Uterine smooth muscle cell (primary cell): ENCODE measurements at places on chromosomes 3 and 15. TPM values are rescaled to one million over a fixed set of nuclear protein-coding genes. Genes with fewer than 3 reads are reported as not detected.

Gene ARL13B
- 12.1 and 16.0 TPM in 2 replicates for total RNA-seq

Gene B2M
- total RNA-seq = 1,737 and 2,006 TPM in 2 replicates

Gene ST8SIA2
- total RNA-seq = under 0.01 TPM in 1 of 2 replicates, not detected in the other

Gene GNAT1
- not detected in 2 replicates for total RNA-seq

Gene CLRN1
- total RNA-seq = not detected in 2 replicates

Gene KLHL6
- under 0.01 TPM in 2 replicates for total RNA-seq

Gene VIPR1
- total RNA-seq = not detected in 2 replicates

Gene TMEM45A
- 18.7 and 39.0 TPM in 2 replicates for total RNA-seq

Gene FBXL22
- 0.22 and 1.5 TPM in 2 replicates for total RNA-seq

Gene EIF4G1
- total RNA-seq = 282 and 359 TPM in 2 replicates

Gene STRIT1
- total RNA-seq = not detected in 2 replicates

Gene ARPP21
- total RNA-seq = 0.37 TPM in 1 of 2 replicates, not detected in the other

Gene CCRL2
- 0.62 and 1.5 TPM in 2 replicates for total RNA-seq

Gene FEZF2
- not detected in 2 replicates for total RNA-seq

Gene CHRFAM7A
- 1.00 and 1.4 TPM in 2 replicates for total RNA-seq

Gene ANKRD63
- total RNA-seq = not detected in 2 replicates

Gene P3H2
- 14.1 and 15.7 TPM in 2 replicates for total RNA-seq

Gene SV2B
- under 0.01 and 0.12 TPM in 2 replicates for total RNA-seq

Gene MELTF
- total RNA-seq = 1.00 and 2.5 TPM in 2 replicates

Gene SLC28A1
- total RNA-seq = under 0.01 and 0.12 TPM in 2 replicates

Gene OR5K2
- total RNA-seq = not detected in 2 replicates

Gene TRH
- not detected in 2 replicates for total RNA-seq

Gene GRIP2
- total RNA-seq = 0.22 and 0.37 TPM in 2 replicates

Gene HTR3E
- total RNA-seq = not detected in 2 replicates

Gene MYL3
- total RNA-seq = not detected in 2 replicates

Gene ALS2CL
- total RNA-seq = 1.4 and 1.9 TPM in 2 replicates

Gene GCNT3
- 0.11 and 0.37 TPM in 2 replicates for total RNA-seq

Gene SKOR1
- 0.11 and 0.12 TPM in 2 replicates for total RNA-seq

Gene OR5H2
- total RNA-seq = not detected in 2 replicates

Gene BNC1
- 10.0 and 11.3 TPM in 2 replicates for total RNA-seq

Gene SLC22A14
- under 0.01 TPM in 1 of 2 replicates, not detected in the other for total RNA-seq
